ENCODE measurements at places on chromosomes 3 and 15.

DNA sequence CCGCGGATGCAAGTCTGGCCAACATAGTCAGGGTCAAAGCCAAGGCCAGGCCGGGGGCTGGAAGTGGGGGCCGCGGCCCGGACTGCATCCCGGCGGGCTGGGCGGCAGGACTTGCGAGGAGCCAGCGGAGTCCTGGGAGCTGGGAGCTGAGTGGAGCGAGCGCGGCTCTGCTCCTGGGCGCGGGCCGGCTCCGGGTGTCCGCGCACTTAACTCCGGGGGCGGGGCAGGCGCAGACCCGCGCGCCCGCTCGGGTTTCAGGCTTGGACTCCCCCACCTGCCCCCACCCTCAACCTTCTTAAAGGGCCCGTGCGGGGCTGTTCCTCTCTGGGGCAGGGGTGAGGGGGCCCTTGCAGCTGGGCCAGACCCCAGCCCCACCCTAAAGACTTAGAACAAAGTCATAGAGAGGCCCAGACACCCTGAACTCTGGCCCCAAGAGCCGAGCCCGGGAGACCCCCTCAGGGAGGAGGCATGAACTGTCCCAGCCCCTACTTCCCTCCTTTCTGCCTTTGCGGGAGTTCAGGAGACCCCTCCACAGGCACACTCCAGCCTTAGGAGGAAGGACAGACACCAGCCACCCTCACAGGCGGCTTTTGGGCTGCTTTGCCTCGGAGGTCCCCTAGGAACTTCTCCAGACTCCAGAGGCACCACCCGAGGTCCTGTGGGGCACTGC is at the start of gene CSPG4:
Gene CSPG4, minus strand, starts transcription at position 181 of the 670 bp plus-strand sequence. Its CDS starts 93 bp downstream, at position 88.
- peak; percentile 83 for DNase-seq

- no peak for DNase-seq
Observed at GRCh38 chr3:52055537-52056351, 627 bp downstream of the DUSP7 start.

DNA sequence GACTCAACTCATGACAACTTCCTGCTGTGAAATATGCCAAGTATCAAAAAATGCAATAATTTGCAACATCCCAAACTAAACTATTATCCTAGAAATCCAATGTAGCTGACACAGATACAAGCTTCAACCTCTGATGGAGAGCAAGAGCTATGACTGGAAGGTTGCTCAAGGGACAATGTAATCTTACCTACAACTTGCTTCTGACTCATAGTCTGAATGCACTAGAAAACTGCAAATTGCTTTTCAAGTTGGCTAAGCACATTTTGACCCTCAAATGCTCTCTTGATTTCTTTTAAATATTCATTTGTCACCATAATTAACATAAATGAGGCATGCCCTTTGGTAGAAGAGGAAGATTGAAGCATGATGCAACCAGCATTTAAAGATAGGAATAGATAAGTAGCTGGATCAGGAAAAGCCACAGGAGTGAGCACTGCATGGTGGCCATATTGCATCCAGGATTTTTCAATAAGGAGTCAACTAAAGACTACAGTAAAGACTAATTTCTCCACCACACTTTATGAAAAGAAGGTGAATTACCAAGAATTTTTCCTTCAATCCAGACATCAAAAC is 630.8 kb upstream of the GBE1 start:
- no peak for DNase-seq

- no peak for DNase-seq
Observed at GRCh38 chr15:48520376-48521155, 124.9 kb downstream of the FBN1 start.

DNA sequence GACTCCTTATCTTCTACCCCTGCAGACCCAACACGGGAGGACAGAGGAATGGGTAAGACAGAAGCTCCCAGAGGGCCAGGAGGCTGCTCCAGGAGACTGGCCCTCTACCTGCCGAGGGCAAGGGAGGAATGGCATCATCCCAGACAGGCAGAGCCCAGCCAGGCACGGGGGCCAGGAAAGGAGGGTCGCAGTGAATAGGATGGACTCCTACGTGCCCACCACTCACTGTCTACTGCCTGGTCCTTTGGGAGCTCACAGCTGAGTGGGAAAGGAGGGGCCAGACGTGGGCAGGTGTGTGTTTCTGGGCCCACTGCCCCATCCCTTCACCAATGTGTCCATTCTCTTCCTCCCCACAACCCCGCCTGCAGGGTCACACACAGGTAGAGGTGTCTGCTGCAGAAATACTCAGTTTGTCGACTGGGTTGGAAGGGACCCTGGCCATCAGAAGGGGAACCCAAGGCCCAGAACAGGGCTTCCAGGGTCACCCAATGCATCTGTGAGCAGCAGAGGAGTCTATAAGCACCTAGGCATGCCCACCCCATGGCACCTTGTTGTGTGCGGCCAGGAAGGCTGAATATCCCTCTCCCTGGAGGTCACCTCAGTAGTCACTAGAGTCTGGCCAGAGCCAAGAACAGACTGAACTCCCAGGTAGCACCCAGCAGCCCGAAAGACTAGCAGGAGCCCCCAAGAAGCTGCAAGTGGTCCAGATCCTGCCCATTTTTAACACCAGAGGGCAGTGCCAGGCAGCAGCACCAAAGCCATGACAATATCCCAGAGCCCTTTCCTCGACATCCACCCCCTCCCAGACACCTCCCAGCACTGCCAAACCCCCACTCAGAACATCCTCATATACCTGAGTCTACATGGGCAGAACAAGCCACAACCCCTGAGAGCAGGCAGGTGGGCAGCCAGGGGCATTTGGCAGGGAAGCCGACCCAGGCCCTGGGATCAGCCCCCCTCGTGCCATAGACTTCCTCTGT is 24.0 kb downstream of the TKT start:
- no peak for DNase-seq

DNA sequence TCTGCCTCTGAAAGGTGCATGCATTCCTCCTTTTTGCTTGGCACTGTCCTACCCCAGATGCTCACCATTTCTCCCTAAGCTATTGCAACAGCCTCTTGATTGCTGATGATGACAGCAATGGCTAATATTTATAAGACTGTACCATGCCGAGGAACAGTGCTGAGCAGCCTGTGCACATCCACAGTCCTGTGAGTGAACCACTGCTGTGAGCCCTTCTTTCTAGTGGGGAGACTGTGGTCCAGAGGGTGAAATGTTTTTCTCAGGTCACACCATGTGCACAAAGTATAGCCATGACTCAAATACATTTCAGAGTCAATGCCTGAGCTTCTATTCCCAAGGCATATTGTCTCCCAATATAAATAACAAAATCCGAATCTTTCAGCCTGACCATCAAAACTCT is 231.2 kb upstream of the LRTM1 start:
- no peak for DNase-seq

DNA sequence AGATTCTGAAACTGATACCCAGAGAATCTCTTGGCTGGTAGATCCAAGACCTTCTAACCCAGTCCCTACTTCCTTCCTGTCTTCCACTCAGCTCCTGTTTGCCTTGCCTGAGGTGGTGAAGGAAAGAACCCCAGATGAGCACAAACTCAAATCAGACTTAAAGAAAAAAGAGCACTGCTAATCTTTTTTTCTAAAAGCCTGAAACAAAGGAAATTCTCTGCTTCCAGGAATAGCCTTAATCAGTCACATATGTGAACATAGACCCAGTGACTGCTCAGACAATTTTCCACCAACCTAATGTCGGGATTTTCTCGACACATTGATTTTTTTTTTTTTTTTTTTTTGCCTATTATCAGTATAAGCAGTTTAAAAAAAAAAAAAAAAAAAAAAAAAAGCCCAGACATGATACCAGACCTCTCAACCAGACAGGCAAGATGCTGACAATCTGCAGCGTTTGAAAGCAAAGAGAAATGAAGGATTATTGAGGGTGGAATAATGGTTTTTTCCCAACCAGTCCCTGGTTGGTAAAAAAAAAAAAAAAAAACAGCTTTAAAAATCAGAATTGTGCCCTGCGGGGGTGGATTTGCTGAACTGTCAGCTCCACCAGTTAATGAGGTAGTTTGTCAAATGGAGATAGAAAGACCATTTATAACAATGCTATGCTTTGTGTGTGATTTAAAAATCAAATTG is 256.8 kb upstream of the RARB start:
- DNase-seq: no peak

- DNase-seq: peak; percentile 68
Observed at GRCh38 chr15:90885432-90886290, 1.4 kb downstream of the FES start.

DNA sequence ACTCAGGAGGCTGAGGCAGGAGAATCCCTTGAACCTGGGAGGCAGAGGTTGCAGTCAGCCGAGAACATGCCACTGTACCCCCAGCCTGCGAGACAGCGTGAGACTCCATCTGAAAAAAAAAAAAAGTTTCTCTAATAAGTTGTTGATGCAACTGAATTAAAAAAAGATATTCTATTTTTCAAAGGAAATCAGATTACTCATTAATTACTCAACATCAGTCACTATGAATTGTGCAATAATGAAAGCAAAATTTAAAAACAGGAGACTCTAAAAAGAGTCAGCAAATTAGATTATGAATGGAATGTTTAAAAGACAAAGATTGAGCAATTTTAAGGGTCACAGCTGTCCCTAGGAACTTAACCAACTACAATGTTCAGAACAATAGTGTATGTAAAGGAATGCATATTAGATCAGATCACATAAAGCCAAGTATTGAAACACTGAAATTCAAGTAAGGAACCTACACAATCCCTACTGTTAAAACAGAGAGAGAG is 60.2 kb upstream of the SLC4A7 start:
- peak; percentile 33 for DNase-seq

GRCh38 chr15:96412045-96412905 is 81.8 kb downstream of the NR2F2 start:
- no peak for DNase-seq

- DNase-seq: peak; percentile 3
Observed at GRCh38 chr3:153513236-153513635, 351.2 kb downstream of the RAP2B start.

DNA sequence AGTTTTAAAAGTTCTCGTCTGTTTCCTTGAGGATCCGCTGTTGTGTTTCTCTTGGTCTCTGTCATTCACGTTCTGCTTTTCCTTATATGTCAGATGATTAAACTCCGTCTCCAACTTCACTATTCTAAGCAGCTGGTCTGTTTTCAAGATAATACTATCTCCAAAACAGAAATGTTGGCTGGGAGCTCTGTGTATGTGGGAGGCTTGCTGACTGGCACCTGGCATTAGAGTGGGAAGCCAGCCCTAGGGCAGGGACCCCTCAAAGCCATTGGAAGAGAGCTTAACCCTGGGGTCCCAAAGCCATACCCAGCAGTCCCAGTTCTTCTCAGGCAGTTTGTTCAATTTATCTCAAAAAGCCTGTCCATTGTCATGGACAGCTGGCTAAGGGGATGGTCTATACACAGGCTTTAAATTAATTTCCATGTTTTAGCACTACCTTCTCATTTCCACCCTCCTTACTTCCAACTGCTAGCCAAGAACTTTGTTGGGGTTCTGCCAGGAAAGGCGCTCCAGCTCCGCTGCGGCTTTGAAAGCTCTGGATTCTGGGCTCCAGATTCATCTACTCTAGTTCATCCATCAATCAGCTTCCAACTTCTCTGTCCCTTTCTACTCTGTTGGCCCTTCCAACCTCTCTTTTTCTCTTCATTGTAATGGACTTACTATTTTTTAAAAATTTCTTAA is 9.2 kb downstream of the BTBD1 start:
- DNase-seq: no peak

DNA sequence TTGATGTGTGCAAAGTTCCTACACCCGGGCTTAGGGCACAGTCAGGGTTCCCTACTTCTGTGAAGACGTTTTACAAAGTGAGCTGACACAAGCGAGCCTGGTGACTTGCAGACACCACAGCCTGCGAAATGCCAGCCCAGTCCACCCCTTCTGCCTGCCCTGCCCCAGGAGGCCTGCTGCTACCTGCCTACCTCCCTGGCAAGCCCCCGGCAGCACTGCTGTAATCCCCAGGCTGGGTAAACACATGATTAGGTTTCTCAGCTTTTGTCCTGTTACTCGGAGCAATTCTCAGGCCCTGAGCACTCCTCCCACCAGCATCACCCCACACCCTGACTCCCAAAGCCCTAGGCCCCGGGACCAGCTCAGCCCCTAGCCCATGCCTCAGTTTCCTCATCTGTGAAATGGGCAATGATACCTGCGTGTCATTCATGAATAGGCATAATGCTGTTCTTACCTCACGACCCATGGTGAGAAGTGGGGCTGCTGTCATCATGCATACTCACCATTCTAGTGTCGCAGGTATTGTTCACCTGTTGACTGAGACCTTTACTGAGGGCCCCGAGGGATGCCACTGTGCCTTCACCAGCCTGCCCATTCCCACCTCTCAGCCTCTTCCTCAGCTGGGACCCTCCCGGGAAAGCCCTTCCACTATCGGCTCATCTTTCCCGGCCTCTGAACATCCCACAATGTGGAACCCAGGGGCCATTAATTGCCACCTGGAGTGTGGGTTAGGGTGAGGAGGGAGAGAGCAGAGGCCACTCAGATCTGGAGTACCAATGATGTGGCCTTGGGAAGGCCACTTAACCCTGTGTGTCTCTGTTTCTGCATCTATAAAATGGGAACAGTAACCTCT is 31.5 kb upstream of the SLC6A6 start:
- no peak for DNase-seq

- DNase-seq: no peak
Observed at GRCh38 chr15:49062900-49063299, 16.7 kb upstream of the SECISBP2L start.

DNA sequence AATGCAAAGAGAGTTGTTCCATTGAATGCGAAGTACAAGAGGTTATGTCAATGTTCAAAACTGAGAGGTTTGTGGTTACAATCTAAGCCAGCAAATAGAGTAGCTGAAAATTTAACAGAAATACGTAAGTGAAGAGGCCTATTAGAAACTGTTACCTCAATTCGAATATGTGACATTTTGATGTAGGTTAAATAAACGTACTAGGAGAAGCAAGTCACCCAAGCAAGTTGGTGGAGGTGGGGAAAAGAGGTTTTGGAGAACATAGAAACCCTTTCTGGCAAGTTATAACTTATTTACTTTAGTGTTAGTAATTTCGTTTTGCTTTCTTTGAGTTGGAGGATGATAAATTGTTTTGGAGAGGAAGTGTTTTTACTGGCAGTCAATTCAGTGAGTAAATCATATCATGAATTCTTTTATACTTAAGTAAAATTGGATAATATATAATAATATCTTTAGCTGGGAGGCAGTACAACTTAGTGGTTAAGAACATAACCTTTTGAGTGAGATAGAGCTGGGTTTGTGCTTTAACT is 91.2 kb upstream of the NAALADL2 start:
- no peak for DNase-seq

DNA sequence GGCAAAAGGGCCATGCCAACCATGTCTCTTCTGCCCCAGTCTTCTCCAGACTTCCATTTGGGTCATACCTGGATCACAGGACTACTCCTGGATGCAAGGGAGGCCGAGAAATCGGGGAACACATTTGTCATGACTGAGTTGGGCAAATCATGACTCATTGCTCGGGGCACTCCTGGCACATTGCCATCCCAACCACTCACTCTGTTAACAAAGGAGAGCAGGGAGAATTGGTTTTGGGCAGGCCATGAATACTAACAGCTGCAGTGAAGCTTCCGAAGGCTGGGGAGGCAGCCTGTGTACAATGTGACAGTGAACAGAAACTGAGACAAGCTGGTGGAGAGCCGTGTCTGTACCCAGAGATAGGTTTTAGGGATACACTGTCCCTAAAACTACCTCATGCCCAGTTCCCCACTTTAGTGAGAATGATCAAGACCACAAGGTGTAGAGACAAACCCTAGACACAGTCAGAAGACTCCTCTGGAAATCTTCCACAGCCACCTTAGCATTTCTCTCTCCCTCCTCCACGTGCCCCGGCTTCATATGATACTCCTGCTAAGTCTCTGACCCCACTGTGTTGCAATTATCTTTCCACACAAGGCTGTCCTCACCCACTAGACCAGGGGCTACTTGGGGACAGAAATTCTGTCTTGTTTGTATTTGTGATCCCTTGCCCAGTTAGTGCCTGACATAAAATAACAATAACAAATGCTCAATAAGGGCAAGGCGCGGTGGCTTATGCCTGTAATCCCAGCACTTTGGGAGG is 10.5 kb upstream of the BUB1B start:
- peak; percentile 49 for DNase-seq
